ENCODE measurements at places on chromosomes 1 and 21.
A peak's percentile ranks its signal among the peaks of the same experiment; 100 is the strongest.

GRCh38 chr1:51203874-51204245 lies 32.2 kb upstream of the RNF11 start:
- no peak for DNase-seq

DNA sequence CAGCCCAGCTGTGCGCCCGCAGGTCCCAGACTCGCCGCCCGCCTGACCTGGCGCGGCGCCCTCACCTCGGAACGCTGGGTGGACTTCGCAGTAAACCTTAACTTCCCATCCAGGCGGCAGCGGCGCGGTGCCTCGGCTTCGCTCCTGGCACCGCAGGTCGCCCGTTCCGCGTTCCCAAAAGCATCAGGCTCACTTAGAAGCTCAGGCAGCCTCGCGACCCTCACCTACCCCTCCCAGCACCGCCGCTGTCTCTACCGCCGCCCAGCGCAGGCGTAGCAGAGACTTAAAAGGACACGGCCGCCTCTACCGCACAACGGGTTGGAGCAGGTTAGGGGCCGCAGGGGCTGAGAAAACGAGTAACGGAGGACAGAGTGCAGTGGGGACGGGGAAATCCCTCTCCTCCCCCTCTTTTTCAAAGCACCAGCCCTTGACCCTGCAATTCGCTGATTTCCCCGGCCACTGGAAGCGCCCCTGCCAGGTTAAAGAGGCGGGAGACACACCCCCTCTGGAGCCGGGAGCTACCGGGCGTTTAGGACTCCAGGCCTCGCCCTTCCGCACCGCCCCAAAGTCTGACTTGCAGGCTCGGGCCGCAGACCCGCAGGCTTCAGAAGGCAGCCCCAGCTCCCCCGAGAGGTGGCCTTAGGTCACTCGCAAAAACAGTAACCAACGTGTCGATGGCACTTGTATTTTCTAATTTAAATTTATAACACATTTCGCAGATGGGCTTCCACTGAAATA lies 328.5 kb downstream of the FAM72C start:
- no peak for DNase-seq

DNA sequence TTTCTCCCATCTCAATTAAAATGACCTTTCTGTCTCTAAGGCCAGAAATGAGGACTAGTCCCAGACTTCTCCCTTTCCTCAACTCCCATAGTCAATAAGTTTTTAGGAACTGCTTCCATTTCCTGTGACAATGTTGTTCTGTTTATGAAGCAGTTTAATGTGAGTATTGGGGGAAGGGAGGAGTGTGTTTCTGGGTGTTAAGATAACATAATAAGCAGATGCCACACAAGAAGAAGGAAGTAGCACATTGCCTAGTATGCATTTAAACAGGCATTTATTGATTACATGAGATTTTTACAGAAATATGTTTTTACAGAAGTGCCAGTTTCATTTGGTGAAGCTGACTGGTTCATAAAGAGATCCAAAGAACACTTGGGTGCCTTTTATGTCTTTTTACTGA lies 65.6 kb upstream of the TNR start:
- peak; percentile 39 for DNase-seq

- DNase-seq, result no peak
These were observed 5.4 kb downstream of the FOXO6 start for GRCh38 chr1:41366455-41367287.

- no peak for DNase-seq
These were observed 177.7 kb downstream of the URB2 start for GRCh38 chr1:229803626-229804217.

DNA sequence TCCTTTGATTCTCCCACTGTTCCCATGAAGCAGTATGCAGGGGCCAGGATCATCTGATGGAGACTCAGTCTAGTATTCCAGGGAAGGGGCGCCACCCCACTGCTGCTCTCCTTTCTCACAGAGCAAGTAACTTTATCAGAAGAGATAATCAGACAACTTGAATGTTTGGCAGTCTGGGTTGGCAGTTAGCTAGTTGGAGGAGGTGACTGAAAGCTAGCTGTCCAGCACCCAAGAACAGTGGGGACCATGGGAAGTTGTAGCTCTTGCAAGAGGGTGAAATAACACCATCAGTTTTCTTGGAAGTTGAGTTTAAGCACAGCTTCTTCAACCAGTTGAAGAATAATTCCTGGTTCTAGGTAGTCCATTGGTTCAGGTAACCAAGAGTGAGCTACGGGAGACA lies 22.2 kb upstream of the AGL start:
- DNase-seq, result no peak

DNA sequence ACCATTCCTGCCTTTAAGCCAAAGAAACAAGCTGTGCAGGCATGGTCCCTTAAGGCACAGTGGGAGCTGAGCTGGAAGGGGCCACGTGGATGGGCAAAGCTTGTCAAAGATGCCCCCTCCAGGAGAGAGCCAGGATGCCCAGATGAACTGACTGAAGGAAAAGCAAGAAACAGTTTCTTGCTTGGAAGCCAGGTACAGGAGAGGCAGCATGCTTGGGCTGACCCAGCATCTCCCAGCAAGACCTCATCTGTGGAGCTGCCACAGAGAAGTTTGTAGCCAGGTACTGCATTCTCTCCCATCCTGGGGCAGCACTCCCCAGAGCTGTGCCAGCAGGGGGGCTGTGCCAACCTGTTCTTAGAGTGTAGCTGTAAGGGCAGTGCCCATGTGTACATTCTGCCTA lies 1.3 kb upstream of the SLC50A1 start:
- no peak for DNase-seq

DNA sequence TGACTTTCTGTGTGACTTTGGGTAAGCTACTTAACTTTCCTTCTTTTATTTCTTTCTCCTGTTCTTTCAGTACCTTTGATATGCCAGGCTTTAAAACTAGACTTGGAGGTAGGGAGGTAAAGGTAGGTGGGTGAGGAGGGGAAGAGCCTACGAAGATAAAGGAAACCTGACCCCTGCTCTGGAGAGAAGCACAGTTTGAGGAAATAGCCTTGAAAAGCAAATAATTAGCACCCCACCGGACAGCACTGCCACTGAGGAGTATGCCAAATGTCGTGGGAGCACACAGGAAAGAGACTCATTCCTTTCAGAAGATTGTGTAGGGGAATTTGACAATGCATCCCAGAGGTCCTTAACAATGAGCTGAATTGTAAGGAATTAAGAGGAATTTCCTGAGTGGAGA lies 65.2 kb upstream of the SPAG17 start:
- no peak for DNase-seq

GRCh38 chr1:155649676-155650075 lies 38.9 kb downstream of the YY1AP1 start:
- DNase-seq, result no peak

GRCh38 chr21:45887120-45887611 lies 94.4 kb upstream of the COL6A1 start:
- no peak for DNase-seq

- no peak for DNase-seq
These were observed 907.6 kb upstream of the ADGRL2 start for GRCh38 chr1:80893115-80893514.

DNA sequence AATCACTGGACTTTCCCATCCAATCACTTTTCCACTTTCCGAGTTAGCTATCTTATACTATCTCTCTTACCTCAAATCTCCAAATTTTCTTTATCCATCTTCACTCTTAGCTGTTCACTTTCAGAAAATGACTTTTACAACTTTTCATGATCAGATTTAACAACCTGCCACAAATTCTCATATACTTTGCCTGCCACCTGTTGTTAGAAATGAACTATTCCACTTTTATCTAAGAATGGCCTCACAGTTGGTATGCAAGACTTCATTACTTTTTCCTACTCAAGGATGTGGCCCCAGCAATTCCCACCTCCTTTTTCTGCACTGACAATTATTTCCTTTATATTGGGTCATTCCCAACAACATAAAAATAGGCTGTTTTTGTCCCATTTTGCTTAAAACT lies 93.6 kb upstream of the DEPDC1 start:
- no peak for DNase-seq

DNA sequence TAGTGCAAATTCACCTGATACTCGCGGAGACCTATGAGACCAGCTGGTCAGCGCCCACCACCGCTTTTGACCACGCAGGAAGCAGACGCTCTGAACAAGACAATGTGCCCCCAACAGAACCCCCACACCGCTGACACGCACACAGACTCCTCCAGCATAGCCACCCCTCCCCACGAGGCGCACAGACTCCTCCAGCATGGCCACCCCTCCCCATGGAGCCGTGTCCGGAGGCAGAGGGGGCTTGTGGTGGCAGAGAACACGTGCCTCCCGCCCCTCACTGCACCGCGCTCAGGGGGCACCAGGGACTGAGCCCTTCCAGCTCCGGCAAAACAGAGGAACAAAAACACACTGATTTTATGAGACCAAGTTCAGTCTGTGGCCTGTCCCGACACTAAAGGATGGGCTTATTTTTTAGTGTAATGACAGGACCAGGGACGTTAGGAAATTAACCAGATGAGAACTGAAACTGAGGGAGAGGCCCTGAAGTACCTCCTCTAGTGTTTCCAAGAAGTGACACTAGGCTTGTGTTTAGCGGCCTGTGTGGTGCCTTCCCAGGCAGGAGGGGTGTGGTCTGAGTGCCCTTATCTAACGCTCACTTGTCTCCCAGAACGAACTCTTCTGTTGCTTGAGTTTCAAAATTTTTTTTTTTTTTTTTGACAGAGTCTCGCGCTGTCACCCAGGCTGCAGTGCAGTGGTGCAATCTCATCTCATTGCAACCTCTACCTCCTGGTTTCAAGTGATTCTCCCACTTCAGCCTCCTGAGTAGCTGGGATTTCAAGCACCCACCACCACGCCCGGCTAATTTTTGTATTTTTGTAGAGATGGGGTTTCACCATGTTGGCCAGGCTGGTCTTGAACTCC lies 10.0 kb upstream of the AGPAT3 start:
- DNase-seq, result peak; percentile 99

GRCh38 chr1:230351514-230351913 lies 74.6 kb downstream of the PGBD5 start:
- no peak for DNase-seq

- no peak for DNase-seq
These were observed 28.1 kb downstream of the TTLL7 start for GRCh38 chr1:83970802-83971201.

- no peak for DNase-seq
These were observed 103.6 kb downstream of the SPAG17 start for GRCh38 chr1:118081387-118081786.

DNA sequence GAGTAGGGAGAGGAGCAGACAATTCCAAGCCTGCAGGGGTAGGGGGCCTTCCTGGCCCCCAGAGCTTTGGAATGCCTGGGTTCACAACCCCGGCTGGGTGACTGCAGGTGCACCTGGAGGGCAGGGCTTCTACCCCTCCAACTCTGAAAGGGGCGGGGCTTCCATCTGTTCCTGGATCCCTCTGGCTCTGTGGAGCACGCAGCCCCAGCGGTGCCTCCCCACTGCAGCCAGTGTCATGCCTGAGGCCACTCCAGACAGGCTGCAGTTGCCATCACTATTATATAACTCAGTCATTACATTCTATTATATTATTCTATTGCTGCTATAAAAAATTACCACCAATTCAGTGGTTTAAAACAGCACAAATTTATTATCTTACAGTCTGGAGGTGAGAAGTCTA lies 12.5 kb upstream of the FNBP1L start:
- no peak for DNase-seq

GRCh38 chr1:46342084-46342656 lies 1.6 kb downstream of the NSUN4 start:
- DNase-seq, result peak; percentile 52

DNA sequence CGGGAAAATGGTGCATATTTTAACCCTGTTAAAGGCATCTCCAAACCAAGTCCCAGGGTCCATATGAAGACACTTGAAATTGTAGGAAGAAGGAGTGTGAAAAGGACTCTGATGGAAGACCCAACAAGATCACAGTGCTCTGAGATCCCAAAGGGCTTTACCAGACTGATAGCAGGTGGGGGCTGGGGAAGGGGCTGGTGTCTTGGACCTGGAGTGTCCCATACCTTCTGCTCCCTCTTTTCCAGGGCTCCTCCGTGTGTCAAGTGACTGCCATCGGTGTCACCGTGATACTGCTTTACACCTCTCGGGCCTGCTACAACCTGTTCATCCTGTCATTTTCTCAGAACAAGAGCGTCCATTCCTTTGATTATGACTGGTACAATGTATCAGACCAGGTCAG lies 37.3 kb downstream of the GPR137B start:
- DNase-seq, result no peak

DNA sequence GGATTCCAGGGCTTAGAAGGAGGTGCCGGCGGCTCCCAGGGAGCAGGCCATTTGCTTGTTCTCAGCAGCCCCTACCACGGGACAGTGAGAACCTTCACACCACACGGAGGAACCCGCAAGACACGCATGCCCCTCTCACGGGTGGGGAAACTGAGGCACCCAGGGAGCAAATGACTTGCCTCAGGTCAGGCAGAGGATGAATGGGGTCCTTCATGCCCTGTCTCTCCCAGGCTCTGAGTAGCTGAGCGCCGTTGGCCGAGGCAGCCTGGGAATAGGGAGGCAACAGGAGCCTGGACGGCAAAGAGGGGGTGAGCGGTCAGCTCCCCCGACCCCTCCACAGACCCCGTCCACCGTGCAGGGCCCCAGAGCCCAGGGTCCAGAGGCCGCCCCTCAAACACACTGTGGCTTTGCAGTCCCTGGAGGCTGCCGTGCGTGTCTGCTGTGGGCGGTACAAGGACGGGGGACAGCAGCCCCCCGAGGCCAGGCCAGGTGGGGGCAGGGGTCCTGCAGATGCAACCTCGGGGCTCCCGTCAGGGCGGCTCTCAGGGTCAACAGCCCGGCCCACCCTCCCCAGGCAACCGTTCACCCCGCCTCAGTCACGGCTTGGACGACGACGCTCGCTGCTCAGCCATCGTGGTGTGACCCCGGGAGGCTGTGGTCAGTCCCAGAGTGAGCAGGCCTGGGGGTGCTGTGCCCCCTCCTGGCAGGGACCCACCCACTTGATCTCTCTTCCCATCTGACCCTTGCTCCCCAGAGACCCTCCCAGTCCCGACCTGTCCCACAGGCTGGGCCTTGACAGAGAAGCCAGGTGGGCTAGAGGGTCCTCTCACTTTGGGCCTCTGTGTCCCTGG lies 15.8 kb upstream of the COL6A2 start:
- no peak for DNase-seq

DNA sequence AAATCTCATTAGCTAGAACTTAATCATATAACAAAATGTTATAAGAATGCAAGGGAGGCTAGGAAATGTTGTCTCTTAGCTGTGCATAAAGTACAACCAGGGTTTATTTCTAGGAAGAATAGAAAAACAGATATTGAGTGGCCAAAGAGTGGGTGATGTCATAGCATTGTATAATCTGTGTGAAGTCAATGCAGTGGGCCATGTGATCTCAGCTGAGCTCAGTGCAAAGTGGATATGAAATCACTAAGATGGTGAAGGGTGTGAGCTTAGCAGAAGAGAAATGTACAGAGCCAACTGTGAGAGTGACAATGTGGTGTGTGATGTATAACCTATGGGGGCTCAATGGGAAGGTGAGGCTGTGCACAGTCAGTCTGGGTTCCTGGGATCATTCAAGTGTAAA lies 29.7 kb upstream of the DUSP23 start:
- DNase-seq, result no peak

- DNase-seq, result no peak
These were observed 31.8 kb upstream of the KCND3 start for GRCh38 chr1:112021263-112021662.

DNA sequence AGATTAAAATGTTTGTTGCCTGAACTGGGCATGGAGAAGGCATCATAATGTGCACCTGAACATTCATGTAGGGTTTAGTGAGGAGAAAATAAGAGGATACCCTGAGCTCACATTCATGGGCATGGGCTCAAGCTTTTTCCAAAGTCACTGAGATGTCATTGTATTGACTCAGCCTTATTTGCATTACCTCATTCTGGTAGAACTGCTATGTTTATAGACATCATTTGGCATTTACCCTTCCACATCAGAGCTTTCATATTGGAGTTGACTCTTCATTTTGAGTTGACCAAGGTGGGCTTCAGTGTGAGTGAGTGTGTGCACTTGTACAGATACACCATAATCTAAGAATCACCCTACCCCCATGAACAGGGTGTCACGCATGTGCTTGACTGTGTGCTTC lies 143.2 kb downstream of the PBX1 start:
- DNase-seq, result no peak

All from hematopoietic multipotent progenitor cell treated with erythropoietin and hydrocortisone succinate and interleukin-3 and kit ligand, for 8 days (in vitro differentiated cells).